Activated naive CD8-positive, alpha-beta T cell treated with anti-CD3 and anti-CD28 coated beads, Interleukin-2, amount 10 ng/mL, durations not matched to agents 7 days and 5 days (primary cell): ENCODE measurements at places on chromosomes 2 and 18. TPM values are rescaled to one million over a fixed set of nuclear protein-coding genes. Genes with fewer than 3 reads are reported as not detected.

APCDD1 gene
- not detected for total RNA-seq

CPSF3 gene
- total RNA-seq: 43.3 TPM

CDK5R2 gene
- not detected for total RNA-seq

VIT gene
- not detected for total RNA-seq

GCG gene
- total RNA-seq: not detected

HRH4 gene
- total RNA-seq: 0.22 TPM

HOXD1 gene
- not detected for total RNA-seq

TRIM43 gene
- total RNA-seq: not detected

SPEG gene
- 18.1 TPM for total RNA-seq

SERPINB7 gene
- not detected for total RNA-seq

C2orf80 gene
- total RNA-seq: not detected

NOL4 gene
- total RNA-seq: not detected

LHCGR gene
- not detected for total RNA-seq

PRKCE gene
- total RNA-seq: 20.5 TPM

PROKR1 gene
- not detected for total RNA-seq

MYOM1 gene
- 3.3 TPM for total RNA-seq

NXPH2 gene
- not detected for total RNA-seq

NYAP2 gene
- total RNA-seq: not detected

IL1A gene
- not detected for total RNA-seq

GALM gene
- total RNA-seq: 30.2 TPM

POTEE gene
- 0.47 TPM for total RNA-seq

FAM110C gene
- total RNA-seq: 0.69 TPM

GNAL gene
- total RNA-seq: 0.60 TPM

FOXI3 gene
- not detected for total RNA-seq

TMEM17 gene
- total RNA-seq: not detected

WDFY1 gene
- total RNA-seq: 59.1 TPM

FBXO41 gene
- total RNA-seq: 35.7 TPM

AGXT gene
- total RNA-seq: not detected

LYG2 gene
- not detected for total RNA-seq

RAX gene
- not detected for total RNA-seq

EFR3B gene
- total RNA-seq: 0.11 TPM

FAP gene
- total RNA-seq: not detected

RNF152 gene
- total RNA-seq: 0.17 TPM

DYNAP gene
- not detected for total RNA-seq

UGT1A5 gene
- total RNA-seq: not detected

ADD2 gene
- 25.7 TPM for total RNA-seq

EPC2 gene
- total RNA-seq: 45.2 TPM

GALR1 gene
- total RNA-seq: not detected

COL6A3 gene
- total RNA-seq: 0.45 TPM

EMILIN1 gene
- 1.2 TPM for total RNA-seq

ACKR3 gene
- 4.4 TPM for total RNA-seq

HAUS1 gene
- total RNA-seq: 49.4 TPM

STARD6 gene
- total RNA-seq: not detected

PXDN gene
- 1.8 TPM for total RNA-seq

CMPK2 gene
- total RNA-seq: 102 TPM

ASIC4 gene
- 0.08 TPM for total RNA-seq

IL37 gene
- total RNA-seq: not detected
